T-cell (primary cell): ENCODE measurements at places on chromosomes 12 and 14.

GRCh38 chr12:42690264-42690663 lies 100.7 kb upstream of the PRICKLE1 start:
- H3K27me3 ChIP-seq = no peaks in the 10 kb centered on the region
- no peak for DNase-seq
- no peaks in the 10 kb centered on the region for H3K36me3 ChIP-seq

GRCh38 chr12:106459124-106459523 lies 101.6 kb downstream of the POLR3B start:
- no peak overlapping the region for H3K4me3 ChIP-seq
- H3K36me3 ChIP-seq = peaks cover 14% of the 10 kb centered on the region
- peaks cover 11% of the 10 kb centered on the region for H3K4me1 ChIP-seq
- DNase-seq = no peak

GRCh38 chr12:76219806-76220205 lies 128.4 kb downstream of the BBS10 start:
- peaks cover 2% of the 10 kb centered on the region for H3K27me3 ChIP-seq
- no peak for DNase-seq
- H3K36me3 ChIP-seq = no peaks in the 10 kb centered on the region

DNA sequence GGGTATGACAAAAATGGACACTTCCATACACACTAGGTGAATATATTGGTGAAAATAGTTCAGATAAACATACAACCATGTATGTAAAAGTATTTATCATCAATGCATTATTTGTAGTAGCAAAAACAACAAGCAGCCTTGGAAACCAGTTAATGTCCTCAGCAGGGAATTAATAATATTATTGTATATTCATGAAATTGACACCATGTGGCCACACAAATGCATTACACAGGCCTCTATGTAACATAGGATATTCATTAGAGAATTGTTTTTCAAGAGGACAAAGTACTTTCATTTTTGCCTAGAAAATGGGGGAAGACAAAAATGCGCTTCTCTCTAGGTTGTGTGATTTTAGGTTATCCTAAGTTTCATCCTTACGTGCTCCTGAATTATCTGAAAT lies 24.3 kb downstream of the SPRING1 start:
- peaks cover 33% of the 10 kb centered on the region for H3K36me3 ChIP-seq
- no peak overlapping the region for H3K27ac ChIP-seq
- no peak overlapping the region for H3K4me3 ChIP-seq
- H3K27me3 ChIP-seq = peaks cover 5% of the 10 kb centered on the region
- DNase-seq = no peak
- H3K4me1 ChIP-seq = no peaks in the 10 kb centered on the region

GRCh38 chr14:38003746-38004609 lies 203.7 kb upstream of the SSTR1 start:
- no peak overlapping the region for H3K27ac ChIP-seq
- H3K4me1 ChIP-seq = no peaks in the 10 kb centered on the region
- H3K4me3 ChIP-seq = no peak overlapping the region
- no peaks in the 10 kb centered on the region for H3K36me3 ChIP-seq

- H3K27me3 ChIP-seq = peaks cover 9% of the 10 kb centered on the region
- H3K4me3 ChIP-seq = no peak overlapping the region
- no peaks in the 10 kb centered on the region for H3K4me1 ChIP-seq
- no peak for DNase-seq
- H3K27ac ChIP-seq = no peak overlapping the region
Observed at GRCh38 chr14:69355607-69356281, 42.4 kb downstream of the ERH start.

DNA sequence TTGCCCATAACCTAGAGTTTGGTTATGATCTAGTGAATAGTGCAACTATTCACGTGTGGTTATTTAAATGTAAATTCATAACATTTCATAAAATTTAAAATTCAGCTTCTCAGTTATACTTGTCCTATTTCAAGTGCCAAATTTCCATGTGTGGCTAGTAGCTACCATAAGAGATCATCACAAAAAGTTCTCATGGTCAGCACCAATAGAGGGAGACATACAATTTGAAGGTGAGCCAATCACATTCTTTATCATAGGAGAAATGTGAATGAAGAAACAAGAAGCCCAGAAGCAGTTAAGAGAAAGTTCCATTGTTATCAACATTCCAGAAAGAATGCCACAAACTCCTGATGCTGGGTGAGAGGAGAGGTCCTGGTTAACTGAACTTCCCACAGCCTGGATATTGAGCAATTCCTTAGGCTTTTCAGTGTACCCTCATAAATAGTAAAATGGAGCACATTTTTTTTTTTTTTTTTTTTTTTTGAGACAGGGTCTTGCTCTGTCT lies 892.9 kb upstream of the USP15 start:
- H3K4me3 ChIP-seq = no peak overlapping the region
- no peak for DNase-seq
- no peak overlapping the region for H3K27ac ChIP-seq
- H3K36me3 ChIP-seq = no peaks in the 10 kb centered on the region
- no peaks in the 10 kb centered on the region for H3K27me3 ChIP-seq
